ENCODE measurements at places on chromosomes 3 and 15.

DNA sequence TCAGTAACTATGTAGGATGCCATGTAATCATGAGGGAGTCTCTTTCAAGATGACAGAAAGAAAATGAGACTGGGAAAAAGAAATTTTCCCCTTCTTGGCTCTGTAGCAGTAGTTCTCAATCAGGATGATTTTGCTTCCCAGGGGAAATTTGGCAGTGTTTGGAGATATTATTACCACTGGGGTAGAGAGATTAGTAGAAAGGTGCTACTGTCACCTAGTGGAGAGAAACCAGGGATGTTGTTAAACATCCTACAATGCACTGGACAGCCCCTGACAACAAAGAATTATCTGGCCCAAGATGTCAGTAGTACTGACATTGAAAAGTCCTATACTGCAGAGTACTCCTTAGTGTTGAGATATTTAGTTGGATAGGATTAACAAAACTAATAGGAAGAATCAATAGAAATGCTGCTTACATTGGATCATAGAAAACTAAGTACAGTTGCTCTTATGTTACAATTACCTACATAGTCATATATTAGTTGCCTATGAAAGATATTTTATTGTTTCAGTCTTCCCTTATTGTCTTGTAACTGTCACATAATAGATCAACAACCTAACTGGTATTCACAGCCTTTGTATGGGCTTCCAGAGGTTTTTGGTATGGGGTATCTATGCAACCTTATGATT, 433.3 kb downstream of the RAP2B start:
- DNase-seq: no peak

GRCh38 chr15:38391191-38391590, 62.7 kb upstream of the FAM98B start:
- DNase-seq: no peak

DNA sequence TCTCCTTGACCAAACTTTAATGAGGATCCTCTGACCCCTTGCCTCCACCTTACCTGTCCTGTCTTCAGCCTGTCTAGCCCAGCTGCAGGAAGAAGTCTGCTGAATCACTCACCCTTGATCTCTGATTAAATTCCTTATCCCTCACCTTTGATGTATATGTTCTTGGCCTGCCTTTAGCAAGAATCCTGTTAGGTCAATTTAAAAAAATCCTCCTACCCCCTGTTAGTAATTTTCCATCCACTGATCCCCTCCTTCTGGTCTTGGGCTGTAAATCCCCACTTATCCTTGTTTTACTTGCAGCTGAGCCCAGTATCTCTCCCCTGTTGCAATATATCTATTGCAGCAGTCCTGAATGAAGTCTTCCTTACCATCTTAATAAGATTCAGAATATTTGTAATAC, 39.0 kb downstream of the MYH15 start:
- no peak for DNase-seq

DNA sequence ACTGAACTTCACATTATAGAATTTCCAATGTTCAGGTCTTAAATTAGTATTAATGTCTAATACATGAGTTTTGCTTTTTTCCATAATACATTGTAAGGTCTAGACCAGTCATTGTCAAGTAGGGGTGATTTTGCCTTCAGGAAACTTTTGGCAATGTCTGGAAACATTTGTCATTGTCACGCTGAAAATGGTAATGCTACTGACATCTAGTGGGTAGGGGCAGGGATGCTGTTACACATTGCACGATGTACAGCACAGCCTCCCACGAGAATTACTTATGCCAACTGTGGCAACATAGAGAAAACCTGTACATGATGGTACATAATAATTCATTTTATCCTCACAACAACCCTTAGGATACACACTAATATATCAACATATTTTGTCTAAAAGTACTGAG, 384.1 kb downstream of the CADM2 start:
- no peak for DNase-seq

DNA sequence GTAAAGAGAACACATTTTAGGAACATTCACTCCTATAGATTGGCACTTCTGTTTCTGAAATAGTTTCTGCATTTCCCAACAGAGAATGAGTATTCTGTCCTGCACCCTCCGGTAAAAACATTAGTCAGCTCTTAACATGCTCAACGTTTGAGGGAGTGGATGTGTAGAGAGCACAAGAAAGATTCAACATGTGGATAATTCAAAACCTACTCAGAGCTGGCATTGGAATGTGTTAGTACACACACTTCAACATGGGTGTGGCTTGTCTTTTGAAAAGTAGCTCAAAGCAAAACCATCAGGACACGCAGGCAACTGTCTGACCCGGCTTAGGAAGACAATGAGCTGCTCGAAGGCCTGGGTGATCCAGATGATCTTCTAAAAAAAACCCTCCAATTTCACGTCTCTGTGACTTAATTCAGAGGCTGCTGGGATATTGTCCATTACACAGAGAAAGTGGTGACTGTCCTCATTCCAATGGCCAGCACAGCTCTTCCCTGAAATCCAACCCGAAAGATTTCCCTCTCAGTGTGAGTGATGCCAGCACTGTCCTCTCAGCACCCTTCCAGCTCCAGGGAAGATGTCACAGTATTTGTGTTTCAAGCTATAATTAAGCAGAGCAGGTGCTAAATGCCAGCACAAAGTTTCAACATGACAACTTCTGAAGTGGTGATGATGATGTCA, 18.1 kb downstream of the FBN1 start:
- DNase-seq: no peak

DNA sequence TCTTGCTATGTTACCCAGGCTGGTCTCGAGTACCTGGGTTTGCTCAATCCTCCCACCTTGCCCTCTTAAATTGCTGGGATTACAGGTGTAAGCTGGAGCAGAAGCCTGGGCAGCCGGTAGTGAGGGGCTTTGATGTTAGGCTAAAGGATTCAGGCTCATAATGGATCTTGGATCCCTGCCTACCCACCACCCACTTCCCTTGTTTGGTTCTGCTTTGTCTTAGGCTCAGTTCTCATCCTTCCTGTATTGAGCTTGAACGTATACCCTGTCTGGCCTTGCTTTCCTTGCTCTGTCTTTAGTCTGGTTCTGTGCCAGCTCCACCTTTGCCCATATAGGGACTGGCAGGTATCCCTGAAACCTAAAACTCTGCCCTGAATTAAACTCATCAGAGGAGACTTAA, 1.7 kb downstream of the PPCDC start:
- no peak for DNase-seq

GRCh38 chr3:133761605-133762484, 15.7 kb downstream of the TF start:
- DNase-seq: no peak

DNA sequence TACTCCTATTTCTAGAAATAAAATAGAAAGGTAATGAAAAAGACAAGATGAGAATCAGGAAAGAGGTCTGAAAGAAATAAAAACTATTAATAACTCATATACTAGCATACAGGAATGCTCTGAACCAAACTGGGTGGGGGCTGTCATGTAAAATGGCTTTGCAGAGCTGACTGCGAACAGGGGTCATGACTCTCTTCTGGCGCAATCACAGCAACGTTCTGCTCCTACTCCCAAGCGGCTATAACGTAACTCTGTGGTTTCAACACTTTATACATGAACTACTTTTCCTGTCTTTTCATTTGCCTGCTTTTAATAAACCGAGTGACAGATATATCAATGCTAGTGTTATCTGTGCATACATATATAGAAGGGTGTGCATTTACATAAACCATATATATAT, 116.7 kb downstream of the DLG1 start:
- no peak for DNase-seq

DNA sequence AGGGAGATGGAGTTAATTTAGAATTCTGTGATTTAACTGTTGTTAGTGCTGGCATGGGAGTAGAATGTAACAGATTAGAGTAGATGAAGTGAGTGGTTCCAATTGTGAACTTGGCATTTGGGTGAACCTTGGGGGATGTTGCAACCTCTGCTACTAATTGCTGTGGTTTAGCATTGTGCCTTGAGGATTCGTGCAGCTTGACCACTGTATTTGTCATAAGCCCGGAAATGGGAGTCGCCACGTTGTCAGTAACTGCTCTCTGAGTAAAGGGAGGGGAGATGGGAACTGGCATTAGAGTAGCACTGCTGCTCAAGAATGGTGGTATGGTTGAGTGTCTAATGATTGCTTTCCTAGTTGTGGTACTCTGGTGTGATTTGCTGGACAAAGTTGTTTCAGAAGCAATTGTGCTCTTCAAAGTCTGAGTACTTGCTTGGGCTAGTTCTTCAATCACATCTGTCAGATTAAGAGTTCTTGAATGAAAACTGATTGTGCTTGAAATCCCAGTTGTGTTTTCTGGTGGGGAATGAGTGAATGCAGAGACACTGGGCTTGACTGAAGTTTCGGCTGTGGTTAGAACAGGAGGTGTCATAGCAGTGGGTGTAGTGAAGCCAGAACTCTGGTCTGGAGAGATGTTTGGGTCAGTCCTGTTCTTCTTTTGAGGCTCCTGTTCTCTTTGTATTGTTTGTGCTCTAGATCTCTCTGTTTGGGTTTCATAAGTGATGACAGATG, 15.4 kb downstream of the IGSF10 start:
- no peak for DNase-seq

GRCh38 chr3:54625805-54626787, 301.8 kb downstream of the LRTM1 start:
- no peak for DNase-seq

DNA sequence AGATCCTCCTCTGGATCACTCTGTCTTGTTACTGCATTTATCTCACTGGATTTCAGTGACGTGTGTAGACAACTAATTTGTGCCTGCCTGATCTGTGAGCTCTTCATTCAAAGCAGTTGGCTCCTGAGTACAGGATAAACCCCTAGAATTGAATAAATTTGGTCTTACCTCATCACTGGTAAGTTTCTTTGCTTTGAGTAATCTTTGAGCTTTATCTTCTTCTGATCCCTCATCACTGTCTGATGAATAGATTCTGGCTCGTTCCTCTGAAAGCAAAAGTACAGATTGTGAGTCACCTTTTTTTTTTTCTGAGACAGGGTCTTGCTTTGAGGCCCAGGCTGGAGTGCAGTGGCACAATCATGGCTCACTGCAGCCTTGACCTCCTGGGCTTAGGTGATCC, 24.5 kb downstream of the LEO1 start:
- DNase-seq: no peak

- peak; percentile 65 for DNase-seq
Observed at GRCh38 chr3:48564022-48564421, 441 bp upstream of the UCN2 start.

DNA sequence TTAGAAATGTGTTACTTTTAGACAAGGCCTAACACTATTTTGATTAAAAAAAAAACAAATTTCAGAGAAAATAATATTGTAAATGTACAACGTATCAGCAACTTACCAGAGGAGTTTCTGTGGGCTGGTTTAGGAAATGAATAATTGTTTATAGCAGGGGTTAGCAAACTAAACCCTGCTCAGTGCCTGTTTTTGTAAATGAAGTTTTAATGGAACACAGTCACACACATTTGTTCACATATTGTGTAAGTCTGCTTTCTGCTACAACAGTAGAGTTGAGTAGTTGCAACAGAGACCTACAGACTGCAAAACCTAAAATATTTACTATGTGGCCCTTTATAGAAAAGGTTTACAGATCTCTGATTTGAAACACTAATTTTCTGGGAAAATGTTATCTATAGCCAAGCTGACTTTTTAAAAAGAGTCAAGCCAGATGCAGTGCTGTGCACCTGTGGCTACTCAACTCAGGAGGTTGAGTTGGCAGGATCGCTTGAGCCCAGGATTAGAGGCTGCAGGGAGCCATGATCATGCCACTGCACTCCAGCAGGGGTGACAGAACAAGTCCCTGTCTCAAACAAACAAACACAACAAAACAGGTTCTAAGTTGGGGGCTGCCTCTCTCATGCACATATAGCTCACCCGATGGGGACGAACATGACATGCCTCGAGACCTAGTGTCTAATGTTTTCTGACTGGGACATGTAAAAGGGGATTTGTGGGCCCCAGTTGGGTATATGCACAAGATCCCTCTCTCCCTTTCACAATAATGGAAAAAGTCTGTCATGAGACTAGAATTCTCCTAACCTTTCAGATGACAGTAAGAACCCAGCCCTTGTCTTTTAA, 182.5 kb downstream of the TNIK start:
- DNase-seq: no peak

- DNase-seq: no peak
Observed at GRCh38 chr3:74633021-74633420, 18.6 kb upstream of the CNTN3 start.

GRCh38 chr3:41674449-41674848, 287.5 kb downstream of the ULK4 start:
- no peak for DNase-seq

- no peak for DNase-seq
Observed at GRCh38 chr3:125389282-125389681, 14.2 kb upstream of the ZNF148 start.

DNA sequence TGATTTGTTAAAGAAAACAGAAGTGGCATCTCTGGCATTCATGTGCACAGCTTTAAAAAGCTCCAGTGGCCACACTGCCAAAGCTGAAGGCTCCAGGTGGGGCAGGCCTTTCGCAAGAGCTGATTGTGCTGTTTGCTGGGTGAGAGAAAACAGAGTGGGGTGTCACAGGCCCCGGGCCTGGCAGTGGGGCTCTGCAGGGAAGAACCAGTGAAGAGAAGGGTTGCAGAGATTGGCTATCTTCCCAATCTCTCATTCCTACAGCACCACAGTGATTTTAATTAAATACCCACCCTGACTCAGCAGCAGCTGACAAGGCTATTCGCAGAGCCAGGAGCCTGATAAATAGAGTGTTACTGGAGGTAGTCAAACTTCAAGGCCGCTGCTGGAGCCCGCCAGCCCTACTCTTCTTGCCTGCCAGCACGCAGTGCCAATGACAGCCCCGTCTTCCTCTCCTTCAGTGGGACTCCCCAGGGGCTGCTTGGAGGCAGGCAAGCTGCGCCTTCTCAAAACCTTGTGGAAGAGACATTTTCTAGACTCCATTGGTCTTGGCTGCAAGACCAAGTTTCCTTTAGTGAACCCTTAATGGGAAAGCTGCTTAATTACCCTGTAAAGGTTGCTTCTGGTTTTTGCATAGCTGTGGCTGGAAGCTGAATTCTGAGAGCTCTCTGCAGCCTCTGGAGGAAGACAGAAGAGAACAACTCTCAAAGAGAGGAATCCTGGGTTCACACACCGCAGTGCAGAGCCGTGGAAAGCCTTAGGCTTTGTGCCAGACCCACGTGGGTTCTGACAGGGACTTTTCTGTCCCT, 225.8 kb upstream of the SLCO3A1 start:
- no peak for DNase-seq

- no peak for DNase-seq
Observed at GRCh38 chr15:51185213-51186159, 90.8 kb upstream of the TNFAIP8L3 start.

DNA sequence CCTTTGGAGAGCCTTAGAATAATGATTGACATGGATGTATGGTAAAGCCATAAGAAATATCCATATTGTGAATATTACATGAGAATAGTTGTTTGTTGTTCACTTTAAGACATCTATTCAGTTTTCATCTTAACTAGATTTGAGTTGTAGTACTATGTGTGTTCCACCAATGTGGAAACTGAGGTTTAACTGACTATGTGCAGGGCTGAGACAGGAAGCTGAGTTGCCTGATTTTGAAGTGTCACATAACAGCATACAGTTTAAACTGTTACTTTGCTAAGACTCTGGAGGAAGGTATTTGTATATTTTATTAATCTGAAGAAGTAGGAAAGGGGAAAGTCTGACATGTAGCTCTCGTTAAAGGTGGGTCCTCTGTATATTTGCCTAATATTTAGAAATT, 2.1 kb downstream of the ECT2 start:
- DNase-seq: no peak
